Activated CD4-positive, alpha-beta T cell treated with anti-CD3 and anti-CD28 coated beads, Interleukin-2, amount 10 ng/mL, durations not matched to agents 24 days and 14 days (primary cell): ENCODE measurements at places on chromosomes 7 and 10. TPM values are rescaled to one million over a fixed set of nuclear protein-coding genes. Genes with fewer than 3 reads are reported as not detected.

- DNase-seq: no peak
Observed at GRCh38 chr7:17325364-17325763, 26.9 kb downstream of the AHR start.

DNA sequence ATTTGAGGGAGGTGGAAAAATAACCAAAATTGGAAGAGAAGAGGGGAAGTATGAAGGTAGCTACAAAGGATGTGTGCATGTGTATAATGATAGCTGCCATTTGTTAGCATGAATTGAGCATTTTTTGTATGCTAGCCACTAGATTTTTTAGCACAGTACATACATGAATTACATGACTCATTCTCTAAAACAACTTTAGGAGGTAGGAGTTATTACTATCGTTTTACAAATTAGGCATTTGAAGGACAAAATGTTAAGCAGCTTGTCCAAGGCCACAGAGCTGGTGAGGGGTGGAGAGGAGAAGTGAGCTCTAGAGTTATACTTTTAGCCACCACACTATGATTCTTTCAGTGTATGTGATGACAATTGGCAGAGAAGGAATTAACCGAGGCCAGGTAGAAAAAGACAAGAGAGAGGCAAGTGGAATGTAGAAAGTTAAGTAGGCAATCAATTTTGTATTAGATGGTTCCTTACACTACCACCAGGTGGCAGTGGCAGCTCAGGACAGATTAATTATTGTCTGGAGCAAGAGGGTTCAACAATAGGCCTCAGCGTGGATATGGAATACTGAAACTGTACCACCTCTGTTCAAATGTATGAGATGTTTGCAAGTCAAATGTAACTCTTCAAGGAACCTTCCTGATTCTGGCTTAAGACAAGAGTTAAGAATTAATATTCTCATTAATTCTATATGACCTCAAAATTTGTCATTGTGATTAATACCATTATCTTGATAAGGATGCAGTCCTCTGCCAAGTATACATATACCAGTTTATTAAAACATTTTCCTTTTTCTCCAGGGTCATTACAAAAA, 128.0 kb downstream of the MBL2 start:
- peak; percentile 70 for DNase-seq

GRCh38 chr7:116924741-116925140, 28.6 kb upstream of the ST7 start:
- DNase-seq: no peak

Gene LIPJ
- total RNA-seq: not detected in 2 replicates

DNA sequence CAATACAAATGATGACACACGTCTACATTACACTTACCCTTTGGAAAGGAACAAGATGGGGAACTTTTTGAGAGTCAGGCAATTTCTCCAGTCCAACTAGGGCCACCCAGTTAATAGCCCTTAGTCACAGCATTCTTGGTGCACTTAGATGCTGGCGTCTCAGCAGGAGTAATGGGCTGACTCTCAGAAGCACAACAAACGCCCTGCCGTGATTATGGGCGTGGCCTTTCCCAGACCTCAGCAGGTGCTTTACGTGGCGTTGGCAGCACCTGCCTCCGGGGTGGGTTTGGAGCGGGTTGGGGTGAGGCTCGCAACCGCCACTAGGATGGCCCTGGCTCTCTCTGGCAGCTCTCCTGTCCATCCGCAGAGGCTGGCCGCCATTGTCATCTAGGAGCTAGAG, 147.6 kb upstream of the SHH start:
- DNase-seq: no peak

- peak; percentile 72 for DNase-seq
Observed at GRCh38 chr10:59865101-59865500, 41.3 kb downstream of the CCDC6 start.

Gene PRKAR2B
- 0.54 and 0.77 TPM in 2 replicates for total RNA-seq

GRCh38 chr10:71666639-71667386, 52.8 kb downstream of the C10orf105 start:
- DNase-seq: peak; percentile 58

GRCh38 chr10:101289541-101289940, 60.3 kb upstream of the LBX1 start:
- DNase-seq: no peak
